Heart left ventricle (tissue), 16 donors: ENCODE measurements at places on chromosomes 12 and 14. TPM values are rescaled to one million over a fixed set of nuclear protein-coding genes. Genes with fewer than 3 reads are reported as not detected.

DNA sequence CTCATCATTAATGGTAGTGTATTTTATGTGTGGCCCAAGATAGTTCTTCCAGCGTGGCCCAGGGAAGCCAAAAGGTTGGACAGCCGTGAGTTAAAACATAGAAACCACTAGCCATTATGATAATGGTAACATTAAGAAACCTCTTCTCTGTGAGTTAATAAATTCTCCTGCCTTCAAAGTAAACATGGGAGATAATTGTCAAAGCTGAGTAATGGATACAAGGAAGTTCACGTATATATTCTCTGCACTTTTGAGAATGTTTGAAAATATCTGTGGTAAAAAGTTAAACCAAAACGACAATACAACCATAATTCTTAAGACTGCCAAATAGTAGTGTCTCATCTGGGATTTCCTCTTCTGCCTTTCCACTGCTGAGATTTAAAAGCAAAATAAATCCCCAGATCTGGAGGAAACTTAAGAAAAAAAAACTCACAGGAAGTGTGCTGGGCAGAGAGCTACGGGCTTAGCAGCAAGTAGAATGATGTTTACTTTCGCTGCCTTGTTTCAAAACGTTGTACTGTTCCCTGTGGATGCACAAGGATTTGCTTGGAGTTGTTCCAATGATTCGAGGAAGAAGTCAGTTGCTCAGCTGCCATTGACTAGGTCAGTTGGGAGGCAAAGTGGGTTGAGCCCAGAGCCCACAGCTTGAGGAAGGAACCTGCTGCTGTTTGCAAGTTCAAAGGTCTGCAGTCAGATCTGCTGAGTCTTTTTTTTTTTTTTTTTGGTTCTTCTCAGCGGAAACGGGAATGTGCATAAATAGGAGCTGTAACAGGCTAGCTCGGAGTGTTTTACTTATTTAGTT, 1.7 kb downstream of the TPCN1 start:
- peak; percentile 72 for DNase-seq

GRCh38 chr14:49951229-49951607, 58.3 kb downstream of the ARF6 start:
- no peak for DNase-seq

DNA sequence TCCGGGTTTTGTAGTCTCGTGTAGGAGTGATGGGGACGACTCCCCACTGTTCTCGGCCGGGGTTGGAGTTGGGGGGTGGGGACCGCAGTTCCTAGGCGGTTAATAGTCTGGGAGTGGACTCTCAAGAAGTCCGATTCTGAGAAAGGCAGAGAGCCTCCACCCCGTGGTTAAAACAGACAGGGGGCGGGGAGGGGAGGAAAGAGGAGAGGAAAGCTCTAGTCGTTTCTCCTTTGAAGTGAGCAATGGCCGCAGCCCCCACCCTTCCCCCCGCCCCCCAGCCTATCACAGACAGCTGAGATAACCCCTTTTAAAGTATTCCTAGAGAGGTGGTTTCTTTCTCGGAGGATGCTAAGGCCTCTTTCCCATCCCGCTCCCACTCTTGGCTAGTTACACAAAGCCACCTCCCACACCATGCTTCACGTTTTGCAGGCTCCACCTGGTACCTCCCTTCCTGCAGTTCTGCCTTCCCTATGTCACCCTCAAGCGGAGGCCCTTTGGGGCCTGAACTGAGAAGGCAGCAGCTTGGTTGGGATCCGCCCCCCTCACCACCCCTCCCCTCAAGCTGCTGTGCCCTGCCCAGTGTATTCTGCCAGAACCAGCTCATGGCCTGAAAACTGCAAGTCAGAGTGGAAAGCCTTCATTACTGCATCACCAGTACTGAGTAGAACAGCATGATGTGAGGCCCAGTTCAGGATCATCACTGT, 853 bp downstream of the USP5 start:
- DNase-seq = no peak

DNA sequence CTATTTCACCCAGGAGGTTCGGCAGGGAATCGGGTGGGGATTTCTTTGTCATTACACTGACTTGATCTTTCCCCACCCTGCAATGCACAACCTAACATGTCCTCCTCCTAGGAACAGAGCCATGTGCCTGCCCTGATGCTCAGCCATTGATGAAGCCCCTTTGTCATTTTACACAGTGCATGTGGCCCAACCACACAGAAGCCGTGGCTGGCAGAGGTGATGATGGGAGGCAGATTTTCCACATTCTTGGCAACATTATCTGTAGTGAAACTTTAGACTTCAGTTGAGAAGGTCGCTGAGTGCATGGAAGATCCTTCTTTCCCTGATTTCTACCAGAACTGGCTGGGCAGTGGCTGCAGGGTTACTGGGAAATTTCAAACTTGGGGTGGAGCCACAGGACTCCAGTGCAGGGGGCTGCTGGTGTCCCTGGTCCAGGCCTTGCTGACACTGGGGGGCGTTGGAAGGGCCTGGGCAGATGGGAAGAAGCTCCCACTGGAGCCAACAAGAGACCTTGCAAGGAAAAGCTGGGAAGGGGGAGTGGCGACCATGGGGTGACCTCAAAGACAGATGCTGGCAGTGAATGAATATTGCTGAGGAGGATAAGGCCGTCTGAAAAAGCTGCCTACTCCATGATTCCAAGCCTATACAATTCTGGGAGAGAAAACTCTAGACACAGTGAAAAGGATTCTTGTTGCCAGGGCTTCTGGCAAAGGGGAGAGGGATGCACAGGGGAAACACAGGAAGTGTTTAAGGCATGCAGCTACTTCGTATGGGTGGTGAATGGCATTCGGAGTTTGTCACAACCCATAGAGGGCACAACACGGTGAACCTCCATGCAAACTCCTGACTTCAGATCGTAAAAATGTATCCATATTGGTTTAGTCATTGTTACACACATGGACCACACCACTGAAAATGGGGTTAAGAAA, 41.8 kb upstream of the P2RX7 start:
- DNase-seq = no peak

DEPDC4 gene
- 0.42 TPM for total RNA-seq

ABCB9 gene
- total RNA-seq = 3.5 TPM
